Activated T-helper 1 cell treated with anti-CD3 and anti-CD28 coated beads, Interleukin-2, amount 50 U/mL, for 16 hours (primary cell): ENCODE measurements at places on chromosomes 6 and 20.

- no peak for DNase-seq
These were observed 171.6 kb downstream of the ARID1B start for GRCh38 chr6:156948807-156949206.

DNA sequence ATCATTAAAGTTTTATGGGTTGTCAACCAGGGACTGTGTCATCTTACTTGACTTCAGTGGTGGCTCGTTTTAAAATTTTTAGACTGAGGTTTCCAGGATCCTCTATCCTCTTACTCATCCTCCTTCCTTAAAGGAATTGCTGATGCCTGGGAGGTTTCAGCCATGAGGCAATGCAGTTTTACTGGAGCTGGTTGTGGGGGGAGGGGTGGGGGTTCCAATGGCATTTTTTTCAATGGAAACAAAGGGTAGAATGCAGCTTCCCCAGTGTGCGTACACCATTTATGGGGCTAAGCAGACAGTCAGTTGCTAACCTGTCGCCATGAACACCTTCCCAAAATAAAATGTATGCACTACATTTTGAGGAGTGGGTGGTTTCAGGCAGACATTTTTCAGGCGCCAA is 88.0 kb downstream of the METTL24 start:
- no peak for DNase-seq

DNA sequence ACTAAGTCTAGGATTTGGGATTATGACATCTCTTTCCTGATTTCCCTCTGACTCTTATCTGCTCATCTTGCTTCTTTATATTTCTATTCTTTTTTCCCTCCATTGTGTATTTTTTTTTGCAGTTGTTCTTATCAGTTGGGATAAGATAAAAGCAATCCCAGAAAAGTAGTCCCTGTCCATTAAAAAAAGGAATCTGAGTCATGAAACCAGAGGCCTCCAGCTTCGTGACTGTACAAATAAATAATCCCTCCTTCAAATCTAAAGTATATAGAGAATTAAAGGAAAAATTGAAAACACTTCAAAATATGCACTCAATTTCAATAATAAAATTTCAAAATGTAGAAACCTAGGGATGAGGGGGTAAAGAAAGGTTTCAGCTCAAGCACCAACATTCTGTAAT is 317.8 kb upstream of the NT5E start:
- DNase-seq: no peak

DNA sequence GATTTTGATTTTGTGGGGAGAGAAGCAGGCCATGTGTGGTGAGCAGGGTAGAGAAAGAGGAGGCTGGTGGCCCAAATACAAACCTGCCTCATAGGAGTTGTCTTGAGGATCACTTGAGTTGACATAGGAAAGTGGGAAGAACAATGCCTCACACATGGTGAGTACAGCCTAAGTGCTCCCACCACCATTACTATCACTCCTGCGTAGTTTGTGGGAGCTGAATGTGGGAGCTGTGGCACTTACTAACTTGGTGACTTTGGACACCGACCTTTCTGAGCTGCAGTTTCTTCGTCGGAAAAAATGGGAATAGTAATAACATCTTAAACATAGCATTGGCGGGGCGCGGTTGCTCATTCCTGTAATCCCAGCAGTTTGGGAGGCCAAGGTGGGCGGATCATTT is 25.5 kb upstream of the SERINC3 start:
- DNase-seq: no peak

- no peak for DNase-seq
These were observed 336.1 kb upstream of the POU3F2 start for GRCh38 chr6:98498144-98498775.

DNA sequence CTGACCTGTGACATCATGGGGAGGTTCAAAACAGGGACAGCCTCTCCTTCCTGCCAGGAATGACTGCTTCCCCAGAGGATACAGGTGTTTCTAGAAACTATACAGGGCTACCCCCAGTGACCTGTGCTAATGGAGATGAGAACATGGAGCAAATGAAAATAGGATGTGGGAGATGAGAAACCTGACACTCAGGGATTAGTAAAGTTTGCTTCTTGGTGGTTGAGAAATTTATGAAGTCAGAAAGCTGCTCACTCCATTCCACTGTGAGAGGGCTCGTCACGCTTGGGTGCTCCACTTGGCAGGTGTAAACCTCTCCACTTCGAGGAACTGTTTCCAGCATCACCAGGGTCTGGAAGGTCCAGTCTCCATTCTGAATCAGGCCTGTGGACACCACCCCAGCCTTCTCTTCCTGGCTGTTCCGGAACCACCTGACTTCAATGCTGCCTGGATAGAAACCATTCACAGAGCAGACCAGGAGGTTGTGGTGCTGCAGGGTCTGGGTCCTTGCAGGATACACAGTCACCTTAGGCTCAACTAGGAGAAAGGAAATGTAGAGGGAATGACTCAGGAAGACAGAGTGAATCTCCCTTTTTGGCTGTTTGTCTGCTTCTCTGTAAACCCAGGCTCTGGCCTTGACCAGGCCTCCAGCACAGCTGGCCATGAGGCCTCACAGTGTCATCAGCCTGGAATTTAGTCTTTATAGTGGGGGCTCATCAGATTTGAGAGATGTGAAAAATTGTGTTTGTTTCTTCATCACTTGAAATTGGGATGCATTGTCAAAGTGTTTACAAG is 10.8 kb downstream of the HLA-DRB5 start:
- DNase-seq: no peak

- no peak for DNase-seq
These were observed 306.1 kb upstream of the RGS17 start for GRCh38 chr6:153437193-153437592.

DNA sequence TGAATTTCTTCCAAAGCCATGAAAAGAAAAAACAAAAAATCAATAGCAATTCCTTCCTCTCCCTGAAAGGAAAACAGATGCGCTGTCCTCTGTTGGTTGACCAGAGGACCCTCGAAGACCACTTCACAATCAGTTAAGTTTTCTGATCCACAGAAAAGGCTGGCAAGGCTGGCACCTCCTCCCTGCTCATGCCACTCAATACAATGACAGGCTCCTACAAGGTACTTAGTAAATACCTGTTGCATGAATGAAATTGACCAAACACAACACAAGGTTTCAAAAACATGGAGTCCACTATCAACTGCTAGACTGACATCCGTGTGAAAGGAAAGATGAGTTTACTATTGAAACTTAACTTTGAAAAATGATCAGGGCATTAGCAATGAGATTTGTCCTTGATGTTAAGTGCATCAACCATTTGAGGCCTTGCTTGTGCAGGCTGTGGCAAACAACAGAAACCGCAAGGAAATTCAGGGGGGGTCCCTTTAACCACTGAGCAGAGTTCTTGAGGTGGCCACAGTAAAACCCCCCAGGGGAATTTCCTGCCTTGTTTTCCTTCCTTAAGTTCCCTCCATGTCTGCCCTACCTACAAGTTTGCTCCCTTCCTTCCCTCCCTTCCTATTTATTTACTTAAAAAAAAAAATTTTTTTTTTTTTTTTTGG is 27.9 kb upstream of the RTF2 start:
- no peak for DNase-seq

GRCh38 chr6:150276937-150277742 is 91.7 kb upstream of the IYD start:
- DNase-seq: no peak

GRCh38 chr20:35106827-35107380 is 14.3 kb upstream of the TRPC4AP start:
- DNase-seq: no peak

- no peak for DNase-seq
These were observed 26.2 kb downstream of the RRAGD start for GRCh38 chr6:89385846-89386245.

GRCh38 chr20:33277471-33278441 is 5.3 kb upstream of the BPIFB1 start:
- no peak for DNase-seq

GRCh38 chr6:137783710-137784109 is 83.3 kb upstream of the TNFAIP3 start:
- no peak for DNase-seq

GRCh38 chr6:14452567-14453527 is 335.3 kb downstream of the CD83 start:
- DNase-seq: no peak

DNA sequence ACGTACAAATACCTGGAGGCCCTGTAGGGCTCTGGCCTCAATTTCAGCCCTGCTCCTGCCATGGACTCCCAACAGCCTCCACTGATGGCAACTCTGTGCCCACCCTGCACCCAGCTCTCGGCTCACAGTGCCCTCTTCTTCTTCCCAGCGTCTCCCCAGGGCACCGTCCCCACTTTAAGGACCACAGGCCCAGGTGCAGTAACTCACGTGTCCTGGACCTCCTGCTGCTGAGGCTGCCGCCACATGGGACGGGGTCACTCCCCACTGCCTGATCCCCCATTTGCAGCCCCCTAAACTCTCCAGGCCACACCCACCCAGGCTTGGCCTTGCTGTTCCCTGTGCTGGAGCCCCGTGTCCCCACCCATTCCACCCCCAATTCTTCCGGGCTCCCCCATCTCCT is 223.4 kb downstream of the PREX1 start:
- DNase-seq: no peak

- no peak for DNase-seq
These were observed 20.1 kb downstream of the FRMD1 start for GRCh38 chr6:168058691-168059551.

GRCh38 chr6:27791182-27791943 is 120.8 kb downstream of the OR2B2 start:
- no peak for DNase-seq

- DNase-seq: no peak
These were observed 11.7 kb downstream of the MANEA start for GRCh38 chr6:95589067-95589466.

GRCh38 chr6:46948699-46949098 is 27.0 kb upstream of the ADGRF5 start:
- no peak for DNase-seq

- no peak for DNase-seq
These were observed 48.2 kb upstream of the REV3L start for GRCh38 chr6:111531185-111531584.

DNA sequence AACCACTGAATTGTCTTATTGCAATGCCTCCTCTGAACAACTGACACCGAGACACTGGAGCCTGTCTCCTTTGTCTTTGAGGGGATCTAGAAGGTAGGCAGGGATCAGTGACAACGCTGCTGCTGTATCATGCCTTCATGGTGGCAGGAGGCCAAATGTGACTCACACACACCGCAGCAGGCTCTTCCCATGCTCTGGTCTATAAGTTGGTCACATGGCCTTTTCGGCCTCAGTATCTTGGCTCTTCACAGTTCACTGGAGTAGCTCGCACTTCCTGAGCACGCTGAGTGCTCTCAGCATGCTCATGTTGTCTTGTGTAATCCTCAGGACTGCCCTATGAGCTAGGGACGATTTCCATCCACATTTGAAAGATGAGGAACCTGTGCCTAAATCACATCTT is 167.4 kb upstream of the PCSK2 start:
- DNase-seq: no peak

GRCh38 chr6:130993292-130993765 is 69.7 kb downstream of the EPB41L2 start:
- DNase-seq: no peak

DNA sequence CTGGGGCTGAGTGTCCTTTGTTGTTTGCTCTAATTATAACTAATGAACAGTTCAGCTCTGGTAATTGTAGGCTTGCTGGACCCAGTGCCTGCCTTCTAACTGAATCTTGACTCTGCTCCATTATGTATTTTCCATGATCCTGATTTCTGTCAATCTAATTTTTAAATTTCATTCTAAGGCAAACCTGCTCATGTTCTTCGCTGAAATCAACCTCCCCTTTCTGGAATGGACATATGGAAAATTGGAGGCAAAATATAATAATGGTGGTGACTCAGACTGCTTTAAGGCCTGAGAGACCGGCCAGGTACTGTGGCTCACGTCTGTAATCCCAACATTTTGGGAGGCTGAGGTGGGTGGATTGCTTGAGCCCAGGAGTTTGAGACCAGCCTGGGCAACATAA is 182.7 kb upstream of the AKAP12 start:
- no peak for DNase-seq

GRCh38 chr6:14337152-14337551 is 219.6 kb downstream of the CD83 start:
- DNase-seq: no peak

GRCh38 chr6:110683241-110683640 is 132.0 kb downstream of the CDK19 start:
- no peak for DNase-seq

- peak; percentile 50 for DNase-seq
These were observed at the start of gene COMMD7 for GRCh38 chr20:32743237-32744112. COMMD7 (minus strand) TSS chr20:32743467; CDS start chr20:32743391, 76 bp downstream.

- no peak for DNase-seq
These were observed 57.1 kb downstream of the YTHDF1 start for GRCh38 chr20:63158845-63159244.

- no peak for DNase-seq
These were observed 202.3 kb downstream of the THBS2 start for GRCh38 chr6:169051371-169051770.

DNA sequence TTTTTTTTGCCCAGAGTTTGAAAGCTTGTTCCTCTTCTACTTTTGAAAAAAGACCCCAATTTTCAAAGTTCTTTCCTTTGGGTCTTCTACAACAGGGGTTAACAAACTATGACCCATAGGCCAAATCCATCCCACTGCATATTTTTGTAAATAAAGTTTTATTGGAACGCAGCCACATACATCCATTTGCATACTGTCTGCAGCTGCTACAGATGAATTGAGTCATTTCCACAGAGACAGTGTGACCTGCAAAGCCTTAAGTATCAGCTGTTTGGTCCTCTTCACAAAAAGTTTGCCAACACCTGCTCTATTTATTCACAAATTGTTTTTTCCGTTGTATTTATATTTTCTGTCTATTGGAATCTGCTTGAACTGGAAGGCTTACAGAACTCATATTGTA is 189.2 kb downstream of the TBC1D7 start:
- no peak for DNase-seq

GRCh38 chr6:104521176-104521575 is 338.5 kb downstream of the HACE1 start:
- DNase-seq: no peak

DNA sequence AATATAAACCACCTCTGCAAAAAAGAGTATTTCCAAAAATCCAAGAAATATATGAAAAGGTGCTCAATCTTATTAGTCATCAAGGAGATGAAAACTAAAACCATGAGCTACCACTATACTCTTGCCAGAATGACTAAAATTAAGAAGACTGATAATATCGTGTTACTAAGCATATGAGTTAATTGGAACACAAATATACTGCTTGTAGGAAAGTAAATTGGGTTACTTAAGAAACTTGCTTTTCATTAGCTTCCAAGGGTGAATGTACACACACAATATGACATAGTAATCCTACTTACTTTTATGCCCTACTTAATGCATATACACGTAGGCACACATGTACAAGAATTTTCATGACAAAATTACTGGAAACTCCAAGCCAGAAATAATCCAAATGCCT is 3.4 kb downstream of the THEMIS start:
- DNase-seq: no peak

DNA sequence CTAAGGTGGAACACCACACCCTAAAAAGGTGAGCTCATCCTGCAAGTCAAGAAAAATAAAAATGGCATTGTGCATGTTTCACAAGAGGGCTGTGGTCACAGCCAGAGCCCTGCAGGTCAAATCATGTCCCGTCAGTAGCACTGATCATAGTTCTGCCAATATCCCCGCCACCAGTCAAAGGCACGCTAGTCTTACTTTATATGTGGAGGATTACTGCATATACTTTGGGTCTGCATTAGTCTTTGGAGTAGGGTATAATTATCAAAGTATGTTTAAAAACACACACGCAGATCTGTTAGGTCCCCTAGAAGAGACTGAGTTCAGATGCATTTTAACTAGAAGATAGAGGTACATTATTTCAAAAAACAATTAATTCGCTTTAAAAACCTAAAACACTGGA is 1.8 kb downstream of the PERP start:
- no peak for DNase-seq

GRCh38 chr6:97630604-97631003 is 347.6 kb upstream of the MMS22L start:
- DNase-seq: no peak

- DNase-seq: no peak
These were observed 23.0 kb upstream of the MYLIP start for GRCh38 chr6:16105854-16106253.
